GM12864 (cell line): ENCODE measurements at places on chromosomes 7 and 10.

DNA sequence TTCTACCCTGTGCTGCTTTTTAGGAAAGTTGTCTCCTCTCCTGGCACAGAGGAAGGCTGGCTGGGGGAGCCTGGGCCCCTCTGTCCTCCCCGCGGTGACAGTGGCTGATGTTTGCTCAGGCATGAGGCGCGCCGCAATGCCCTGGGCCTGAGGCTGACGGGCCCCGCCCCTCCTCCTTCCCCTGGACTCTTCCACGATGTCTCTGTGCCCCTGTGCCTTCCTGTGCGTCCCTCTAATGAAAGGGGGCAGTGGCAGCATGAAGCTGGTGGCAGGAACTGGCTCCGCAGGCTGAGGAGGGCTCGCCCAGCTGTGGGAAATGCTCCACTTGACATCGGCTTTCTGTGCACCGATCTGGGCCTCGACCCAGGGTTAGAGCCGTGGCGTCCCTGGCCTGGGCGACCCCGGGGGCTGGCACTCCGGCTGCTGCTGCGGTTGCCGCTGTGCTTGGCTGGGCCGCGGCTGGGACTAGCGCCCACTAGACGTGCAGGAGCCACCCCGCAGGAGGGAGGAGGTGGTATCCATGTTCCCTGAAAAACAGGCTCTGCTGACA, 67.9 kb downstream of the ZNF680 start:
- no peak for DNase-seq

DNA sequence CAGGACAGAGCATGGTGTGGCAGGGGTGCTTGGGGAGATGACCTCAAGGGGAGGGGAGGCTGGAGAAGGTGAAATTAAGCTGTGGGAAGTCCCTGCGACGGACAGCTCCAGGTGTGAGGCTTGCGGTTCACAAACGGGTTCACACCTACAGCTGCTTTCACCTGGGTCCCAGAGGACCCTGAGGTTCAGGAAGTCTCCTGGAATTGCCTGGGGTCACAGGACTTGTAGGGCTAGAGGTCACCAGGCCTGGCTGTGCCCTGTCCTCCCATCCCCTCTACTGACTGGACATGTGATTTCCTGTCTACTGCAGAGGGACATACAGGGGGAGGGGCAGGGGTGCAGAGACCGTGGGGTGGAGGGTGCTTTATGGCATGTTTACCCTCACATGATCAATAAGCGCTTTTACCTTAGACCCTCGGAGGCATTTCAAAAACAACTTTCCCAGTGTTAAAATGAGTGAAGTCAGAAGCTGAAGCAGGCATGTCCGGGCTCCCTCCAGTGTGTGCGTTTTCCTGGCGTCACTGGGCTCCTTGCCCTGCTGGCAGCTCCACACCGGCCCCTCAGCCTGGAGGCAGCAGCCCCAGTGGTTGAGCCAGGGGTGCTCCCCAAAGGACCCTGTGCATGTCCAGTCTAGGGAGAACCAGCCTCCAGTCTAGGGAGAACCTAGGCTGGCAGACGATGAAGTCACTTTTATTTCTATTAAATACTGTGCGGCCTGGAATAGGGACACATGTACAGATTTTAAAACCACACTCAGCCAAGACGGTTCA, 66.6 kb upstream of the IGFBP3 start:
- no peak for DNase-seq

GRCh38 chr10:88401671-88402347, 181.3 kb downstream of the RNLS start:
- DNase-seq, result no peak

DNA sequence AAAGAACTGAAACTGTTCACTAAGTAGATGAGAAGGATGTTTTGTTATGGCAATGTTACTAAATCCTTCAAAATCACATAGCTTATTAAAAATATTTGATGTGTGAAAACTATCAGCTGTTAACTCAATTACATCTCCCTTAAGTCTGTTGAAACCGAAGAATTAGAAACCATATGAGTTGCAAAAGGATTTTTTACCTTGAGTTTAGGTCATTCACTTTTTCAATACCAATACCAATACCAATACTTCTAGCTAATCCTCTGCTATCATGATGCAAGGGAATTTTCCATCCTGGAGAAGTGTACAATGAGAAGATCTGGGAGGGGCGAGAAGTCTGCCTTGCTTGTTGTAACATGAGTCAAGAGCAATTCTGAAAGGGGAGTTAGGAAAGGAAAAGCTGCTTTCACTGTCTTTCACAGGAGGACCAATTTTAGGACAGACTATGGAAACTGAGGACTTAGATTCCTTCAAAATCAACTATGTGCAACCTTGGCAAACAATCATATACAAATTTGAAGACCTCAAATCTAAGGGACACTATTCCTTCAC, 199.7 kb downstream of the IMMP2L start:
- DNase-seq, result no peak

- no peak for DNase-seq
Observed at GRCh38 chr10:106682175-106682574, 482.3 kb downstream of the SORCS1 start.

- no peak for DNase-seq
Observed at GRCh38 chr7:101021703-101022102, 1.8 kb downstream of the MUC17 start.

- peak; percentile 13 for DNase-seq
Observed at GRCh38 chr7:136293272-136293671, 316.1 kb upstream of the MTPN start.

DNA sequence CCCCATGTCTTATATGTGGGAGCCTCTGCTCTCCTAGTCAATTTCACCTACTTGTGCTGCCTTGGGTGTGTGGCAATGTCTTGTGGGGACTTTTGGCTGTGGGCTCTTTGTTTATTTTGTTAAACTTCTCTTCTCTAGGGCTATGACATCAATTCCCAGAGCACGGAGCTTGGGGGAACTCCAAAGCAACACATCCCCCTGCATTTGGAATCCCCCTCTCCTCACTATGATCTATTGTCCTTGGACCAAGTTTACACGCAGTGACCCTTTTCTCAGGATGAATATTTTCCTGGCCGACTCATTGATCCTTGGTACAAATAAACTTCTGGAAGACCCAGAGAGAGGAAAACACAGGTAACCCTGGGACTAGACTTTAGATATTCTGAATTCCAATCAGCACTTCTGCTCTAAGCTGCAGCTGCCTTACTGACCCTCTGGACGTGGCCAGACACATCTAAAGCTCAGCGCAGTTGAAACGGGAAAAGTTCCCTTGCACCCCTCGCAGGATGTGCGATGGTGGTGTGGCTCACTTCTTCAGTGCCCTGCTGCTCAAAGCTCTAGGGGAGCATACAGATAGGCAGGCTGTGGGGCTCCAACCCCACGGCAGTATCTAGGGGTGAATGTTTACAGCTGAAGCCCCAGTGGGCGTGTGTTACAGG, 110.8 kb downstream of the TMEM178B start:
- DNase-seq, result peak; percentile 7

- DNase-seq, result no peak
Observed at GRCh38 chr7:159070431-159071148, 74.1 kb downstream of the VIPR2 start.
